ENCODE measurements at places on chromosomes 2 and 18. TPM values are rescaled to one million over a fixed set of nuclear protein-coding genes. Genes with fewer than 3 reads are reported as not detected.

DNA sequence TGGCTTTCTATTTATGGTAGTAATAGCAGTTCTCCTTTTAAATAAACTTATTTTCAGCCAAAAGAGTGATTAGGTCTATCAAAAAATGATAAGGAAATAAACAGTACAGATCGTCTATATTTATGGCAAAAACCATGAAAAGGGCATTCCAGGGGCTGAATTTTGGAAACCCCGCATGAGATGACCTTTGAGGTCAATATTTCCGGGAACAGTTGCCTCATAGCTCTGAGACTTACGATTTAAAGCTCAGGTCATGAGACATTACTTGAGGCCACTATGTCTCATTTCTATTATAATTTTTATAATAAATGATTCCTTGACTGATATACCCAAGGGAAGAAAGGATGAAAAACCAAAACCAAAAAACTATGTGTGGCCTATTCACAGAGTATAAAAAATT is 101.1 kb downstream of the LDLRAD4 start:
- DNase-seq: no peak

DNA sequence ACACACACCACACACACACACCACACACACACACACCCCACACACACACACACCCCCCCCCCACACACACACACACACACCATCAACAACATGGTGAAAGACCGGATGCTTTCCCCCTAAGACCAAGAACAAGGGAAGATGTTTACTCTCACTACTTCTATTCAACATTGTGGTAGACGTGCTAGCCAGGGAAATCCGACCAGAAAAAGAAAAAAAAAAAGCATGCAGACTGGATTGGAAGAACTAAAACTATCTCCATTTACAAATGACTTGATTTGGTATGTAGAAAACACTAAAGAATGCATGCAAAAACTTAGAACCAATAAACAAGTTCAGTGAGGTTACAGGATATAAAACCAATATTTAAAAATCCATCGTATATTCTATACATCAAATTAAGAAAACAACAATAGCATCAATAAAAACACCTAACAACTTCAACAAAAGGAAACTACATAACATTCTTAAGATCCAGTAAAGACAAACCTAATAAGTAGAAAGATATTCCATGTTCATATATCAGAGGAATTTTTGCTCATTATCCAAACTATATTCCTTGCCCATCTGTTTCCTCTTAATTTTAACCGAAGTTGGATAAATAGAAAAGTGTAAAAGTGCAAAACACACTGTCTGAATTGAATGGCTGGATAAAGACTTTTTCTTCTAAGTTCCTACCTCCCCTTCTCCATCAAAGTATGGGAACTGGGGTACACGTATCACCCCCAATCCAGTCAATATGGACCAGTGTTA is 51.5 kb upstream of the RNU4ATAC start:
- DNase-seq: no peak

DNA sequence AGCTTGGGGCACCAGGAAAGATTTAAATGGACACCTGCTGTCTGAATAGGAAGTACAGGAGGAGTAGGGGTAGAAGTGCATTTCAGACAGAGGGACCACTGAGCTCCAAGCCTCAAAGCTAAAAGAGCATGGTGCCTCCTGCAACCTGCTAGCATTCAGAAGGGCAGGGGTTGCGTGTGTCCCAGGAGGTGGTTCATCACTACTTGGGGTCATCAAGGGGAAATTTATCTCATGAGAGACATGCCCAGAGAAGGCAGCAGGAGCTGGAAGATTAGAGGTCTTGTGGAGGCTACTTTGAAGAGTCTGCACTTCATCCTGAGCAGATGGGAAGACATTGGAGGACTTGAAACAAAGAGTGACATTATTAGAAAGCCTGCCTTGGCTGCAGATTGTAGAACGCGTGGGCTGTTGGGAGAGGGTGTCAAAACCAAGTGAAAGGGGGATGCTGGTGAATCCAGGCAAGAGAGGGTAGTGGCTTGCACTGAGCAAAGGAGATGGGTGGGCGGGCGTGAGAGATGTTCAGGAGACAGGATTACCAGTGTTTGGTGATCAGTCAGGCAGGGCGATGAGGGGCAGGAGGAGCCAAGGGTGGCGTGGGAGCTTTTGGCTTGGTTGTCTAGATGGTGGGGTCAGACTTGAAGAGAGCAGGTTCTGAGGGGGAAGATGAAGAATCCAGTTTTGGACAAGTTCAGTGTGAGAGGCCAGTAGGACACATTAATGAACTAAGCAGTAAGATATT is 154.0 kb downstream of the DYSF start:
- DNase-seq: no peak

DNA sequence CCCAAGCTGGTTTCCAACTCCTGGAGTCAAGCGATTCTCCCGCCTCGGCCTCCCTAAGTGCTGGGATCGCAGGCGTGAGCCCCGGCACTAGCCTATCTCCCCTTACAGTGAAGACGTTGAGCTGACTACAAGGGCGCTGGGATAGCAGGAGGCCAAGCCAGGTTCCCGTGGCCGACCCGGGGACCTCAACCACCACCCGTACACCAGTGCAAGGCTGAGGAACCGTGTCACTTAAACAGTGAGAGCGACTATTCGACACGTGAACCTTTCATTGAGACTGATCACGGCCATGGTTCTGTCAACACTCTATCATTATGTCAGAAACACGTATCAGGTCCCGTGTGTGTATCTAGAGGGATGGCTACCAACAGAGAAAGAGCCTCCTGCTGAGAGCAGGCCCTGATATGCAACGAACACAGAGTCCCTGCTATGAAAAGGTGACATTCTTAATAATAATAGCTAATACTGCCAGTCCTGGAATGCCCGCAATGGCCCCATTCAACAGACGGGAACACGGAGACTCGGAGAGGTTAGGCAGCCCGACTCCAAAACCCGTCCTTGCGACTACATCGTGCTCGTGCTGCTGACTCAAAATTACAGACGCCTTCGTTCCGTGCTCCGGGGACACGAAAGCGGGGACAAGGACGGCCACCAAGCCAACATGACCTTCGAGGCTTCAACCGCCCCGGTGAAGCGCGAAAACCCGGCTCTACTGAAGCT is 833 bp downstream of the AFG3L2 start:
- no peak for DNase-seq

The ANO7 gene
- 0.59 TPM for total RNA-seq

DNA sequence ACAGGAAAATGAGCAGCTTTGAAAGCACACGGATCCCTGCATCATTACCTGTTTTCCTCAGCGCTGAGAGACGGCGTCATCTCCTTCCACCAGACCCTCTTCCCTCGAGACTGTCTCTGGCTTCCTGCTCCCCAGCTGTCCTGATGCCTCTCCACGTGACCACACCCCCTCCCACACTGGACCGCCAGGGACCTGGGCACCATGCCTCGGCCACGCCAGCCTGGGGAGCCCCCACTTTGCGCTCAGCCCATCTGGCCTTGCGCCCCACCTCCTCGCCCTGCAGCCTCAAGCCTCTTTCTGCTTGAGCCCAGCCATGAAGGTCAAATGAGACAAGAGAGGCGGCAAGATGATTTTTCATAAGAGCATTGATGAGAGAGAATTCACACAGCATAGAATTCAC is 66.0 kb upstream of the ACKR3 start:
- no peak for DNase-seq

The KCNIP3 gene
- 0.35 TPM for total RNA-seq

GRCh38 chr2:149739883-149740265 is 152.3 kb upstream of the MMADHC start:
- DNase-seq: no peak

The KYNU gene
- 0.07 TPM for total RNA-seq

GRCh38 chr18:26656431-26656943 is 108.1 kb upstream of the KCTD1 start:
- DNase-seq: no peak

The PLGLB1 gene
- total RNA-seq: 0.28 TPM

DNA sequence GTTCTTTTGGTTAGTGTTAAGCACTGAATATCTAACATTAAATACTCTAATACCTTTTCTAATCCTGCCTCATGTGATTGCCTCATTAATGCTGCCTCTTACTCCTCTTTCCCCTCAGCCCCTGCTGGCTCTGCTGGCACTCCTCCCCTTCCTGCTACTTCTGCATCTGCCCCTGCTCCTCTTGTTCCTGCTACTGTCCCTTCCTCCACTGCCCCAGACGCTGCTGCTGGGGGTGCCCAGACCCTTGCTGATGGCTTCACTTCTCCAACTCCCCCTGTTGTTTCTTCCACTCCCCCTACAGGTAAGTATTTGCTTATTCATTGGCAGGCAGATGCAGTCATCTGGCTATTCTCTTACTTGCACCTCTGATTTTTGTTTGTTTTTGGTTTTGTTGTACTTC is 68.5 kb downstream of the ABI2 start:
- DNase-seq: no peak

- no peak for DNase-seq
These were observed 43.5 kb downstream of the DNAH6 start for GRCh38 chr2:84559838-84560237.

DNA sequence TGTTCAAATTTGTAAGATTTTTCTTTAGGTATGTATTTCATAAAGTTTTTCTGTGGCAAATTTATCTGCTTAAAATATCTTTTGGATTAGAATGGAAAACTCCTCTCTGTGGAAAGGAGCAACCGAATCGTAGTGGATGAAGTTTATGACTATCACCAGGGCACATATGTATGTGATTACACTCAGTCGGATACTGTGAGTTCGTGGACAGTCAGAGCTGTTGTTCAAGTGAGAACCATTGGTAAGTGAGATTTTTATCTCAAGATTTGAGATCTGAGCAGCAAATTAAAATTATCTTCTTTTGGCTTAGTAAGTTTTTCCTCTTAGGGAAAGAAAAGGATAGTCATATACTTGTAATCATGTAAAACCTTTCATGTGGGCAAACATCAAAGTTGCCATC is 14.2 kb downstream of the IL18RAP start:
- no peak for DNase-seq

DNA sequence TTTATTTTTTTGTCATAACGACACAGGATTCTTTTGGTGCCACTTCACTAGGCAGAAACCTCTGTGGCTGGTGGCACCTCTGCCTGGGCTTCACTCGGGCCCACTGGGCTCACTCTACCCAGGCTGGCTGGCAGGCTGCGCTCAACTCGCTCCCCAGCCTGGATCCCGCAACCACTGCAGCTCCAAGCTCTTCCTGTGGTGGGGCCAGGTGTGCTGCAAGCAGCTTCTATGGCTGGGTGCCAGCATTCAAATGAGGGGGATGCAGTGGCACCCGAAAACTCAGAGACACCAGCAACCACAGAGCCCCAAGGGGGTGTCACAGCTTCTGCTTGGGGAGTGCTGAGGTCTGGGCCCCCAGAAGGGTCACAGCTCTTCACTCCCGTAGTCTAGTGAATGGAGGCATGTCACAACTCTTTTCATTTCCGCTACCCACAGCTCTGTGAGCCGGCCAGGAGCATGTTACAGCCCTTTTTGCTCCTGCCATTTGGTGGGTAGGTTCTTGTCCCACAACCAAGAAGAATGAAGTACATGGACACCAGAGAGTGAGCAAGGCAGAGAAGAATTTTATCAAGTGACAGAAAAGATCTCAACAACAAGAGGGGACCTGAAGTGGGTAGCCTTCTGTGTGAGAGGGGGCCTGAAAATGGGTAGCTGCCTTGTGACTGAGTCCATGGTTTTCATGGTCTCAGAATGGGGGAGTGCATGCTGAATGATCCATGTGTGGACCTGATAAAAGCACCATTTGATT is 170.1 kb downstream of the UBR3 start:
- no peak for DNase-seq

The CNGA3 gene
- total RNA-seq: not detected

The PLA2R1 gene
- 25.2 TPM for total RNA-seq

GRCh38 chr18:74012954-74013630 is 134.5 kb downstream of the FBXO15 start:
- no peak for DNase-seq

The POTEJ gene
- 0.07 TPM for total RNA-seq

GRCh38 chr2:53827398-53828175 is 32.2 kb downstream of the GPR75 start:
- no peak for DNase-seq

DNA sequence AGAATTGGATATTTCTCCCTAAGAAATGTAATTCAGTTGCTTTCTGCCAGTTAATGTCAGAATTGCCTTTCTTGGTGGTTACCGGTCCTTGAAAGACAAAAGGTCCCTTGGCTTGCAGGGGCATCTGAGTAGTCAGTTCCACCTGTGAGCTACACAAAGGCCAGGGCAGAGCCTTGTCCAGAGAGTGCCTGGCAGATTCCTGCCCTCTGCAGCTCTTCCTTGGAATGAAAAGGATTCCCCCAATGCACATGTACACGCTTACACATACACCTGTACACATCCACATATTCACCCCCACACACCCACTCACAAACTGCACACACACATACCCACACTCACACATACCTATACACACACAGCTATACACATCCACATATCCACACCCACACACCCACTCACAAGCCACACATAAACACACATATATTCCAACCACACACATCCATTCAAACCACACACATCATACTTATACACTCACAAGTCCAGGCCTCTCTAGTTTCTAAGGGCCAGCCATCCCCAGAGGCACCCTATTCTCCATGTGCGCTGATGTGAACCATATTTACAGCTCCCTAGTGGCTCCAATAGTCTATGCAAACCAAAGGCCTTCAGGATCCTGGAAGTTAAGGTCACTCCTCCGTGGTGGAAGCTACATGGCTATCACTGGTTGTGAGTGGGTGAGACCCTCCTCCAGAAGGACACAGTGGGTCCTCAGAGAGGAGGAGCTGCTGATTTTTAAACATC is 9.6 kb downstream of the CYRIA start:
- no peak for DNase-seq

- DNase-seq: no peak
These were observed 15.3 kb upstream of the PPP4R1 start for GRCh38 chr18:9629709-9630108.

DNA sequence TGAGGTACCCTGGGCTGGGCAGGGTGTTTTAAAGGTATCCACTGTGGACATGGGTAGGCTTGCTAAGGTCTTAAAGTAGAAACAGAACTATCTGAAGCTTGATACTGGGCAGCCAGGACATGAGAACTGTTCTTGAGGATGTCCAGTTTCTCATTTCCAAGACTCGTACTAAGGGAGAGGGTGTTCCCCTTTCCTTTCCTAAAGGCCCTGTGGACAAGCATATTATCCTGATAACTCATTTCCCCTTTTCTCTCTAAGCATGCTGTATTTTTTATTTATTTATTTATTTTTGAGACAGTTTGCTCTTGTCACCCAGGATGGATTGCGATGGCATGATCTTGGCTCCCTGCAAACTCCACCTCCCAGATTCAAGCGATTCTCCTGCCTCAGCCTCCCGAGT is 273.6 kb downstream of the PRKCE start:
- no peak for DNase-seq

The LGALSL gene
- total RNA-seq: 2.7 TPM

GRCh38 chr2:48519593-48519992 is 10.4 kb upstream of the STON1 start:
- no peak for DNase-seq

DNA sequence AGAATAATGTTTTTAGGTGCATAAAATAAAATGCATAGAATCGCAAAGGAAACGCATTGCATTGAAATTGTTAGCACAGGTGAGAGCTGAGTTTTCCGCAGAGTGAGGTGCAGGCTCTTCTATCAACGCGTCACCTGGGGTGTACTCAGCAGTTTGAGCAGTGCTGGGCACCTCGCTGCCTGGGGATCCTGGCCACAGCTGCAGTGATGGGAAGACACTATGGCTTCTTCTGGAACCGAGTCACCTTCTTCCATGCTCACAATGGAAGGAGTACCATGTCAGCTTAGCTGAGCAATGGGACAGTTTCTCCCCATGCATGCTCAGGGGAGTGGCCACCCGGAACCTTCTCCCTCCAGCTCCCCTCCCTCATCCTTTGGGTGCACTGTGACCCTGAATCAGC is 95.4 kb upstream of the OTOS start:
- DNase-seq: no peak
